ENCODE measurements at places on chromosomes 3 and 15.

DNA sequence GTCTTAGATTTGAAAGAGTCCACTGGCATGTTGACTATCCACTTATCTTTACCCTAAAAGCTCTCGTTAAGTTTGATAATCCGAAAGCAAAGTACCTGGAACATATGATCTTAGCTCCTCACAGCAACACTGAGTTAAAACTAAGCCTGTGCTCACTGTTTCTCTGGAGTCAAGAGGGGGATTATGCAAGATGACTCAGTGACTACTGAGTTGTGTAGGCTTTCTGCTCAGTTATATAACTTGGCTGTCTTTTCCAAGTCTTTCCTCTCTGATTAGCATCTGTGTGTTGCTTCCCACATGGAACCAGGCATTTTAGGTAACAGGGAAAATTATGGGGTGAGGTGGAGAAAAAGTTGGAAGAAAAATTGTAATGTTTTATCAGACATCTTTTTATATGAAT is 31.2 kb upstream of the MYO5C start:
- no peak for DNase-seq

GRCh38 chr3:13548696-13549622 is at the start of gene FBLN2:
TSS of gene FBLN2 (plus strand) at chr3:13549125. CDS start at chr3:13570356, 21,231 bp downstream.
- DNase-seq = no peak

DNA sequence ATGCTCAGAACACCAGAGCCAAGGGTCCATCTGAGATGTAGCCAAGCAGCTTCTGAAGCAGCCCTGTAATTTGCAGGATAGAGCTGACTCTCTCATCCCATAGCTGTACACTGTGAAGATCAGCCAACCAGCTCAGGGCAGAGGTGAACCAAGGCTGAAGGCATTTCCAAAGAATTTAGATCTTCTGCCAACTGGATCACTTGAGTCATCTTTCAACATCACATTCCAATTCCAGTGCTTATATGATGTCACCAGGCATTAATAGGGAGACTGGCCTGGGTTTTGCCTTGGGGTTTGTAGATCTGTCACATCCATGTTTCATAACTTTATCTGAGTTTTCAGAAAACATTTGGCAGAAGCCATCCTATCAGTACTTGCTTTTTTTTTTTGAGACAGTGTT is 98.2 kb downstream of the NR2F2 start:
- no peak for DNase-seq

DNA sequence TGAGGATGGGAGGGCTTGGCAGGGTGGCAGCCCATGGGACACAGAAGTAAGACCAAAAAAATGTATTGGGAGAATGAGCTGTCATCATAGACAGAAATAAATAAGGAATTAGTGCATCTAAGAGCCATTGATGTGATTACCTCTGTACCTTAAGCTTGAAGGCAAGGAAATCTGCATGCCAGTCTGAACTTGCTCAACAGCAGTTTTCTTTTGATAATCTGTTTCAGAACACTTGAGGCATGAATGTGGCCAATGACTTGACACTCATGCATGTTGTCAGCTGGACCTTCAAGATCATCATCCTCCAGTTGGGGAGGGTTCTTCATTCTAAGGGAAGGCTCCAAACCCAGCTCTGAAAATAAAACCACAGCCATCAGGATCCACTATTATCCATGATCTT is 148.5 kb downstream of the DCLK3 start:
- no peak for DNase-seq

GRCh38 chr3:141901914-141902313 is 25.5 kb downstream of the ATP1B3 start:
- no peak for DNase-seq

GRCh38 chr3:18559331-18559842 is 134.2 kb upstream of the SATB1 start:
- DNase-seq = no peak

DNA sequence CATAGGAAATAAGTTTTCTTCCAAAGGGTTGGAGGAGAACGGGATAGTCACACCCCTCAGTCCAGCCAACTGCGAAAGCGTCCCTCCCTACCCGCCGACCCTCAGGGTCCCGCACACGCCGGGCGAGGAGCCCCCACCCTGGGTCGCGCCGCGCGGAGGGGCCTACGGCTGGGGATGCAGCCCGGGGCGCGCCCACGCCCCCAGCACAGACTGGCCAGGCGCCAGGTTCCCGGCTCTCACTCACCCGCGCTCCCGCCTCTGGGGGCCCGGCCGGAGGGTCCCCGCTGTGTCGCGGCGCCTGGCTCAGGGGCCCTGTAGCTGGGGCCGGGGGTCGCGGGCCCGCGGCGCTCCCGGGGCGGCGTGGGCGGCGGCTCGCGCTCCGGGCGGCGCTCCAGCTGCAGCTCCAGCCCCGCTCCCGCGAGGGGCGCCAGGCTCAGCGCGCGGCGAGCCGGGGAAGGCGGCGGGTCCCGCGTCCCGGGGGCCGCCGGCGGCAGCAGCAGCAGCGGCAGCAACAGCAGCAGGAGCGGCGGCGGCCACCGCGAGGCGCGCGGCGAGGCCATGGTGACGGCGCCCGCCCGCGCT is 375 bp downstream of the HEG1 start:
- peak; percentile 18 for DNase-seq

DNA sequence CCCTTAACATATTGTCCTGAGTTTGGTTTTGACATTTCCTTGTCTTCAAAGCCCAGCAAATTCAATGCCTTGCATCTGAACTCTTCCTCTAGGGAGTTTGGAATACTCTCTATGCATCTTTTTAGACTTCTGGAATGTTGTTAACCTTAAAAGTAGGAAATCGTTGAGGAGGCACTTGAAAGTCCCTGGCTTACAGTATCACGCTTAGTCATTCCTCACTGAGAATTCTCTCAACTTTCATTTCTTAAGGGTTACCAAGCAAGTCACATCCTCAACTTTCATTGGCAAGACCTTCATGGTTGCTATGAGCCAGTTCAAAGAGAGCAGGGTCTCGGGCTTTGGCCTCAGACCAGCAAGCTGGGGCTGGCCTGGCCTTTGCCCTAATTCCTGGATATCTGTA is 89.9 kb downstream of the ASB7 start:
- no peak for DNase-seq

DNA sequence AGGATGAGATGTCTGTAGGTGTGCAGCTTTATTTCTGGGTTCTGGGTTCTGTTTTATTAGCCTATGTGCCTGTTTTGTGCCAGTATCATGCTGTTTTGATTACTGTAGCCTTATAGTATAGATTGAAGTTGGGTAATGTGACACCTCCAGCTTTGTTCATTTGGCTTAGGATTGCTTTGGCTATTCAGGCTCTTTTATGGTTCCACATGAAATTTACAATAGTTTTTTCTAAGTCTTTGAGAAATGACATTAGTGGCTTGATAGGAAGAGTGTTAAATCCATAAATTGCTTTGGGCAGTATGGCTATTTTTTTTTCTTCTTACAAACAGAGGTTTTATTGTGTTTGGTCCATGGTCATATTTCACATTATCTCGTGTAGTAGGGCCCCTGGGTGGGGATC is 285.8 kb upstream of the GADL1 start:
- no peak for DNase-seq

DNA sequence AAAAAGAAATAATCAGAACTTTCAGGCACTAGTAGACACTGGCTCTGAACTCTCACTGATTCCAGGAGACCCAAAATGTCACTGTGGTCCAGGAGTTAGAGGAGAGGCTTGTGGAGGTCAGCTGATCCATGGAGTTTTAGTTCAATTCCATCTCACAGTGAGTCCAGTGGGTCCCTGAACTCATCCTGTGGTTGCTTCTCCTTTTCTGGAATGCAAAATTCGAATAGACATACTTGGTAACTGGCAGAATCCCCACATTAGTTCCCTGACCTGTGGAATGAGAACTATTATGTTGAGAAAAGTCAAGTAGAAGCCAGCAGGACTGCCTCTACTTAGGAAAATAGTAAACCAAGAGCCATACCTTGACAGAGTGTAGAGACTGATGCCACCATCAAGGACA is 87.3 kb upstream of the OXTR start:
- DNase-seq = no peak

- DNase-seq = no peak
Observed at GRCh38 chr3:71423151-71423906, 160.2 kb downstream of the FOXP1 start.

- DNase-seq = no peak
Observed at GRCh38 chr3:23942546-23942945, 2.5 kb upstream of the NR1D2 start.

- no peak for DNase-seq
Observed at GRCh38 chr15:90219421-90220141, 14.2 kb downstream of the CIB1 start.

GRCh38 chr3:69628951-69629350 is 110.3 kb upstream of the MITF start:
- no peak for DNase-seq

- DNase-seq = no peak
Observed at GRCh38 chr3:119122350-119122749, 23.6 kb upstream of the TEX55 start.

GRCh38 chr15:56737791-56738190 is 4.5 kb upstream of the ZNF280D start:
- no peak for DNase-seq

DNA sequence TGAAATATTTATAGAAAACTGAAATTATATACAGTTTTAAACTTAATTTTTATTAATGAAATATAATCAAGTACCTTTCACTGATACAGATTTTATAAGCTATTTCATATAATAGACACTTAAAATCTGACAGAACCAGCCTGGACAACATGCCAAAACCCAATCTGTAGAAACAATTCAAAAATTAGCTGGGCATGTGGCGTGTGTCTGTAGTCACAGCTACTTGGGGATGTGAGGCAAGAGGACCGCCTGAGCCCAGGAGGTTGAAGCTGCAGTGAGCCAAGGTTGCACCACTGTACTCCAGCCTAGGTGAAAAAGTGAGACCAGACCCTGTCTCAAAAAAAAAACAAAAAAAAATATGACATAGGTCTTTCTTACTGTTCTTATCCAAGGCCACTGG is 238.3 kb upstream of the MANF start:
- DNase-seq = no peak

- no peak for DNase-seq
Observed at GRCh38 chr15:50353251-50353974, 1.6 kb downstream of the GABPB1 start.

- no peak for DNase-seq
Observed at GRCh38 chr15:98943601-98944151, 63.9 kb downstream of the PGPEP1L start.

DNA sequence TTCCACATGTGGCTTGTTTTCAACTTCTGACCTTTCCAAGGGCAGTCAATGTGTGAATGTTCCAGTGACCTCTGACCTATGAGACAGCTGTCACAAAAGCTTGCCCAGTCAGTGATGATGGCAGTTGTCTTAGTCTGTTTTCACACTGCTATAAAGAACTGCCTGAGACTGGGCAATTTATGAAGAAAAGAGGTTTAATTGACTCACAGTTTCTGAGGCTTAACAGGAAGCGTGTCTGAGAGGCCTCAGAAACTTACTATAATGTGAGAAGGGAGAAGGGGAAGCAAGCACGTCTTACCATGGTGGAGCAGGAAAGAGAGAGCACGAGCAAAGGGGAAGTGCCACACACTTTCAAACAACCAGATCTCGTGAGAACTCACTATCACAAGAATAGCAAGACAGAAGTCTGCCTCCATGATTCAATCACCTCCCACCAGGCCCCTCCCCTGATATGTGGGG is 95.6 kb downstream of the ECT2 start:
- DNase-seq = no peak

- DNase-seq = no peak
Observed at GRCh38 chr15:81811736-81812135, 234.1 kb downstream of the MEX3B start.

- DNase-seq = no peak
Observed at GRCh38 chr15:87227846-87228245, 1028.7 kb downstream of the NTRK3 start.

- no peak for DNase-seq
Observed at GRCh38 chr15:99980752-99981151, 247.5 kb upstream of the LYSMD4 start.

DNA sequence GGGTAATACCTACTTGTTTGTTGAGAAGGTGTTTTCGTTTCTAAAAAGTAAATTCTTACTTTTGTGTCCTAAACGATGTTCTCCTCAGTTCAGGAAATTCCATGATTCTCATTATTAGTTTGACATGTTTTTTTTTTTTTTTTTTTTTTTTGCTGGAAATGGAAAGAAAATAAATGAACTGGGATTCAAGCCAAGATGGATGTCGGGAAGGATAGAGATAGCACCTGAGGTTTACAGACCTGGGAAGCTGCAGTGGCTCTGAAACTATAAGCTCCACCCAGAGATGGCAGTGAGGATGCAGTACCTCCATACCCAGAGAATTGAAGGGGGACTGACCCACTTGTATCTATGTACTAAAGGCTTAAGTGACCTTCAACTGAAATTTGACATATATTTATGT is 334.6 kb upstream of the TGFBR2 start:
- no peak for DNase-seq

DNA sequence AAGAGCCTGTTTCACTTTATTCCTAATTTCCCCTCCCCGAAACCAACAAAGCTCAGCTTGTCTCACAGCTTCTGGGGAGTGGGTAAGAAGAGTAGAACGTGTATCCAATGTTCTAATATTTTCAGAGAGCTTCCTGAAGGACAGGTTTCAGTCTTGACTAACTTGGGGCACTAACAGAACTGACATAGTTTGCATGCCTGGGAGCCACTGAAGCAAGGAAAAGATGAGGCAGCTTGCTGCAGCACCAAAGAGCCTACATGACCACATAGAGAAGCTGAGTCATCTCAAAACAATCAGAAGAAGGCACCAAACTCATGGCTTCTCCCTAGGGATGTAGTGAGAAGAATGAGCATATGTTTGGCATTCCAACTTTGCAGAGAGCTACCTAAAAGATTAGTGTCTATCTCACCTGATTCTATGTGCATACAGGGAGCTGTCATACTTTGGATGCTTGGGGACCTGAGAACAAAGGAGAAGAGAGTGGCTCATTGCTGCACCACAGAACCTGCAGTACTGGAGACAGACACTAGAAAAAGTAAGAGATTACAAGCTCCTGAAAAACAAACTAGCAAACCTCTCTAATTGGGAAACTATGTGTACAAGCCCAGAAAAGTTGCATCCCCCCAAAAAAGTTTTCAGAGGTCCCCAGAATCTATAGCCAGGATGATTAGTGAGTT is 86.9 kb downstream of the DCLK3 start:
- no peak for DNase-seq

DNA sequence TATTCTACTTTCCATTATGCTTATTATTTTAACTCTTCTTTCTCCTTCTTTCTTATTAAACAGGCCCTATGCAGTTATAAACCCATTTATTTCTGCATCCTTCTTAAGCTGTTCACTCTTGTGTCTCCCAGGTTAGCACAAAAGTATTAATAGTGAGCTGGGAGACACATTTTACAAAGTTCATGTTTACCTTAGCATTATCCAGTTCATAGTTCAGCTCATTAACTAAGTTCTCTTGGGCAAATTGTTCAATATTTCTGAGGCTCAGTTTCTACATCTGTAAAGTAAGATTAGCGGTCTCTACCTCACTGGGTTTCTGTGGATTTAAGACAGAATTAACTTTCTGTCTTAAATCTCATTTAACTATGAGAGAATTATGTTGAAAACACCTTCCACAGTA is 31.2 kb upstream of the UMPS start:
- DNase-seq = no peak

All from activated T-helper 1 cell treated with anti-CD3 and anti-CD28 coated beads, Interleukin-2, amount 50 U/mL, for 16 hours (primary cell).